ENCODE measurements at places on chromosomes 5 and 9. TPM values are rescaled to one million over a fixed set of nuclear protein-coding genes. Genes with fewer than 3 reads are reported as not detected.

GPR151 gene
- not detected for total RNA-seq

PCDHB13 gene
- 6.7 TPM for total RNA-seq

SEMA4D gene
- total RNA-seq, result 13.5 TPM

GZMA gene
- not detected for total RNA-seq

KIF4B gene
- total RNA-seq, result not detected

XPA gene
- 3.2 TPM for total RNA-seq

PCA3 gene
- not detected for total RNA-seq

PRRX2 gene
- 112 TPM for total RNA-seq

ODF2 gene
- 26.9 TPM for total RNA-seq

SPINK7 gene
- total RNA-seq, result not detected

ICE1 gene
- total RNA-seq, result 13.5 TPM

TAS2R1 gene
- total RNA-seq, result not detected

CDH18 gene
- total RNA-seq, result not detected

ADAMTSL1 gene
- total RNA-seq, result 12.3 TPM

Data from ascending aorta (tissue), 2 donors.